M059J (cell line): ENCODE measurements at places on chromosomes 12 and 14. TPM values are rescaled to one million over a fixed set of nuclear protein-coding genes. Genes with fewer than 3 reads are reported as not detected.

Gene ACOT6
- total RNA-seq = not detected in 2 replicates

Gene MYF5
- not detected in 2 replicates for total RNA-seq

Gene SDS
- 0.05 and 0.10 TPM in 2 replicates for total RNA-seq

Gene RERG
- 1.4 TPM in 1 of 2 replicates, not detected in the other for total RNA-seq

Gene PAWR
- total RNA-seq = 20.7 and 46.3 TPM in 2 replicates

Gene PAPLN
- total RNA-seq = 0.44 and 2.0 TPM in 2 replicates

Gene PPM1H
- total RNA-seq = 5.2 and 9.2 TPM in 2 replicates

Gene FAM181A
- total RNA-seq = not detected in 2 replicates
